Uterus (tissue), 4 donors: ENCODE measurements at places on chromosomes 13 and 19. TPM values are rescaled to one million over a fixed set of nuclear protein-coding genes. Genes with fewer than 3 reads are reported as not detected.
A peak's percentile ranks its signal among the peaks of the same experiment; 100 is the strongest.

GRCh38 chr13:51590971-51591627 lies 6.8 kb downstream of the WDFY2 start:
- H3K4me1 ChIP-seq = peaks cover 17% of the 10 kb centered on the region
- peak; percentile 24 for DNase-seq
- no peaks in the 10 kb centered on the region for H3K36me3 ChIP-seq
- H3K27me3 ChIP-seq = no peaks in the 10 kb centered on the region

- DNase-seq = no peak
- H3K4me3 ChIP-seq = no peak overlapping the region
- no peaks in the 10 kb centered on the region for H3K27me3 ChIP-seq
- no peaks in the 10 kb centered on the region for H3K4me1 ChIP-seq
Observed at GRCh38 chr13:100543872-100544602, 44.6 kb downstream of the GGACT start.

DNA sequence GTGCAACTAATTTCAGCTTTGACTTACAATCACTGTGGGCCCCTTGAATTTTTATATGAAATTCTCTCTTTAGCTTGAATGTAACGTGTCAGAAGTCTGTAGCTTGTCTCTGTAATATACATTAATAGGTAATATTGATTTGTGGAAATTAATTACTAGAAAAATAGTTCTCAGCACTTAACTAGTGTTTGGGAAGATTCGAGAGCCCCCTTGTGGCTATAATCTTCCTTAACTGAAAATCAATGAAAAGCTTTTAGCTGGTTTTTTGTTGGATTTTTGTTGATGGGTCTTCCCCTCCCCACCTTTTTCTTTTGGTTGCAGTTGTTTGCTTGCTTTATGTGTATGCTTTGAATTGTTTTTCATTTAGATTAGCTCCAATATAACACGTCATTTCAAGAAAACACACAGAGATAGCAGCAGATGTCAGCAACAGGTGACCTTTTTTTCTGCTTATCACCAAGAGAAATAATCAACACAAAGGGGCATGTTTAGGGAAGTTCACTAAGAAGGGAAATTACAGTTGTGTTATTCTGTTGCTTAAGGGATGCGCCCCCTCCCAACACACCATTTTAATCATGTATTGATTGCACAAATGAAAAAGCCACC lies 176.8 kb downstream of the OXGR1 start:
- H3K36me3 ChIP-seq = no peaks in the 10 kb centered on the region
- DNase-seq = no peak
- no peaks in the 10 kb centered on the region for H3K27me3 ChIP-seq

GRCh38 chr19:44613295-44614178 lies at the start of gene IGSF23:
Gene IGSF23 (plus strand): TSS chr19:44613563. CDS start chr19:44613646, 83 bp downstream.
- no peak for DNase-seq
- no peaks in the 10 kb centered on the region for H3K4me1 ChIP-seq
- H3K4me3 ChIP-seq = no peak within 1 kb of the TSS
- H3K27me3 ChIP-seq = no peaks in the 10 kb centered on the region
- H3K36me3 ChIP-seq = no peaks in the 10 kb centered on the region

- H3K36me3 ChIP-seq = no peaks in the 10 kb centered on the region
- no peaks in the 10 kb centered on the region for H3K4me1 ChIP-seq
- H3K27ac ChIP-seq = no peak overlapping the region
- no peak overlapping the region for H3K4me3 ChIP-seq
Observed at GRCh38 chr13:24630121-24630520, 50.1 kb upstream of the ATP12A start.

- H3K4me1 ChIP-seq = no peaks in the 10 kb centered on the region
- no peaks in the 10 kb centered on the region for H3K36me3 ChIP-seq
- no peaks in the 10 kb centered on the region for H3K27me3 ChIP-seq
- H3K4me3 ChIP-seq = no peak overlapping the region
- no peak overlapping the region for H3K27ac ChIP-seq
Observed at GRCh38 chr13:41467425-41467945, 10.1 kb downstream of the RGCC start.

- H3K4me1 ChIP-seq = no peaks in the 10 kb centered on the region
- no peak overlapping the region for H3K27ac ChIP-seq
- DNase-seq = no peak
- H3K4me3 ChIP-seq = no peak overlapping the region
- H3K36me3 ChIP-seq = no peaks in the 10 kb centered on the region
Observed at GRCh38 chr19:9597027-9597426, 12.7 kb upstream of the ZNF121 start.

GRCh38 chr13:91270031-91270430 lies 77.5 kb upstream of the MIR17HG start:
- H3K4me3 ChIP-seq = no peak overlapping the region
- no peaks in the 10 kb centered on the region for H3K4me1 ChIP-seq

- no peak overlapping the region for H3K27ac ChIP-seq
- H3K27me3 ChIP-seq = no peaks in the 10 kb centered on the region
- H3K4me3 ChIP-seq = no peak overlapping the region
- DNase-seq = no peak
- no peaks in the 10 kb centered on the region for H3K4me1 ChIP-seq
Observed at GRCh38 chr13:110127986-110128511, 178.9 kb downstream of the COL4A1 start.

DNA sequence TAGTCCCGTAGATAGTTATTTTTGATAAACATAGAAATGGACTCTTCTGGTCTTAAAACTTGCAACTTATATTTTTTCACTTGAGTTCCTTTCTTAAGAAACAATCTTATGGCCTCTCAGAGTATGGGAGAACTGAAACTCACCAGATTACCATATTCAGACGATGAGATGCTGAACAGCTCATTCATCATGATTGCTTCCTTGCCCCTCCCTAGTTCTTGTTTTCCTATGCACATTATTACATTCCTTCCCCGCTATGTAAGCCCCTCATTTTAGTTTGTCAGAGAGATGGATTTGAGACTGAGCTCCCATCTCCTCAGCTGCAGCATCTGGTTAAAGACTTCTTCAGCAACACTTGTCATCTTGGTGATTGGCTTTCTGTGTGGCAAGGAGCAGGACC lies 158.5 kb downstream of the SLITRK6 start:
- H3K4me1 ChIP-seq = no peaks in the 10 kb centered on the region
- no peak for DNase-seq
- H3K27me3 ChIP-seq = no peaks in the 10 kb centered on the region
- H3K36me3 ChIP-seq = no peaks in the 10 kb centered on the region
- H3K4me3 ChIP-seq = no peak overlapping the region

- no peak overlapping the region for H3K27ac ChIP-seq
- H3K36me3 ChIP-seq = no peaks in the 10 kb centered on the region
- no peaks in the 10 kb centered on the region for H3K27me3 ChIP-seq
- DNase-seq = no peak
Observed at GRCh38 chr13:26599403-26599802, 41.9 kb downstream of the WASF3 start.

- DNase-seq = no peak
- no peak overlapping the region for H3K4me3 ChIP-seq
- H3K27ac ChIP-seq = no peak overlapping the region
- no peaks in the 10 kb centered on the region for H3K36me3 ChIP-seq
- no peaks in the 10 kb centered on the region for H3K4me1 ChIP-seq
Observed at GRCh38 chr19:29364224-29364726, 151.3 kb upstream of the UQCRFS1 start.

DNA sequence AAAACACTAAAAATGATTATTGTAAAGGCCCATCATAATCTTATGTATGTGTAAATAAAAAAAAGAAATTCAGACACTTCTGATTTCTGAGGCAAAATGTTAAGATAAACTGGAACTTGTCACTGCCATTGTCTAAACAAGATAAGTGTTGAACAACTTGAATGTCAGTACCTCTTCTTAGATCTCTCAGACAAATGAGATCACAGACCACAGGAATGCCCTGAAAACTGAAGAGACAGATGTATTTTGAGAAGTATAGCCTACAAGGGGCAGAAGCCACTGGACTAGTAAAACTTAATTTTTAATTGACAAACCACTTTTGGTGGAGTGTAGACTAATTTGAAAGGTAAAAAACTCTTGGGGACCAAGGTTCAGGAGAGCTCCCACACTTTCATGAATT lies 375.5 kb upstream of the SLITRK5 start:
- no peak overlapping the region for H3K27ac ChIP-seq
- DNase-seq = no peak
- H3K36me3 ChIP-seq = no peaks in the 10 kb centered on the region

GRCh38 chr19:4065430-4066175 lies 1.1 kb downstream of the ZBTB7A start:
- DNase-seq = peak; percentile 95
- peak overlapping the region; percentile 98 for H3K27ac ChIP-seq
- no peaks in the 10 kb centered on the region for H3K36me3 ChIP-seq

- H3K27ac ChIP-seq = peak overlapping the region; percentile 94
- H3K27me3 ChIP-seq = no peaks in the 10 kb centered on the region
- DNase-seq = no peak
- peak overlapping the region; percentile 56 for H3K4me3 ChIP-seq
- no peaks in the 10 kb centered on the region for H3K36me3 ChIP-seq
- H3K4me1 ChIP-seq = peaks cover 5% of the 10 kb centered on the region
Observed at GRCh38 chr19:4342314-4342614, 1.1 kb upstream of the MPND start.

- no peak overlapping the region for H3K27ac ChIP-seq
- no peak overlapping the region for H3K4me3 ChIP-seq
- no peaks in the 10 kb centered on the region for H3K36me3 ChIP-seq
- H3K27me3 ChIP-seq = no peaks in the 10 kb centered on the region
- H3K4me1 ChIP-seq = no peaks in the 10 kb centered on the region
Observed at GRCh38 chr13:50069261-50069660, 54.0 kb downstream of the KCNRG start.

- H3K36me3 ChIP-seq = no peaks in the 10 kb centered on the region
- no peaks in the 10 kb centered on the region for H3K4me1 ChIP-seq
- no peak for DNase-seq
- H3K27ac ChIP-seq = no peak overlapping the region
- no peaks in the 10 kb centered on the region for H3K27me3 ChIP-seq
Observed at GRCh38 chr13:84962849-84963248, 836.4 kb downstream of the SLITRK6 start.

GRCh38 chr13:73089213-73089612 lies 30.4 kb downstream of the KLF5 start:
- no peaks in the 10 kb centered on the region for H3K4me1 ChIP-seq
- DNase-seq = no peak
- no peak overlapping the region for H3K27ac ChIP-seq
- H3K27me3 ChIP-seq = no peaks in the 10 kb centered on the region
- no peak overlapping the region for H3K4me3 ChIP-seq
- no peaks in the 10 kb centered on the region for H3K36me3 ChIP-seq

The PTH2 gene
- total RNA-seq = not detected

The BST2 gene
- 84.6 TPM for total RNA-seq

The PSPN gene
- total RNA-seq = 0.26 TPM

The TLE6 gene
- 1.1 TPM for total RNA-seq

The ATP7B gene
- total RNA-seq = 9.8 TPM

The VSTM1 gene
- total RNA-seq = not detected

The CGB5 gene
- total RNA-seq = not detected

The ZNF578 gene
- total RNA-seq = 17.1 TPM

The C2CD4C gene
- 2.4 TPM for total RNA-seq

The PLK5 gene
- total RNA-seq = 2.7 TPM

The HIF3A gene
- 212 TPM for total RNA-seq
